CD4-positive, alpha-beta memory T cell (primary cell): ENCODE measurements at places on chromosomes 11 and 22.

GRCh38 chr22:33787645-33788456, 132.4 kb downstream of the LARGE1 start:
- DNase-seq = no peak

GRCh38 chr11:1487851-1488574, 1.4 kb upstream of the MOB2 start:
- DNase-seq = no peak

- DNase-seq = no peak
Measured at GRCh38 chr22:46935506-46936377, 173.3 kb downstream of the TBC1D22A start.

GRCh38 chr11:108914981-108915380, 250.1 kb downstream of the DDX10 start:
- DNase-seq = no peak
